ENCODE measurements at places on chromosomes 3 and 15.

GRCh38 chr15:40436116-40436891 lies 4.4 kb upstream of the BAHD1 start:
- no peak for DNase-seq

DNA sequence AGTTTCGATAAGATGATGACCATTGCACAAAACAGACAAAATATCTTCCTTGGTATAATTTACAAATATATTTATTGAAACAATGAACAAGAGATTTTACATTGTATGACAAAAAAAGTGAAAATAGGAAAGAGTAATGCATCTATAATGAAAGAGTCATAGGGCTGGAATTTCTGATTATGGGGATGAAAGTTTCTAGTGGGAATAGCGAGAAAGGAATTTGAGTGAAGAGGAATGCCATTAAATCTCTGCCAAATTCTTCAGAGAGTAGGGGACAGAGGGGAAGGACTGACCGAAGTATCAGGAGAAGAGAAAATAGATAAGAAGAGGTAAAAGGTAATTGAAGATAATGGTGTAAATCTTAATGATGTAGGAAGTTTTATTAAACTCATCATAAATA lies 125.4 kb downstream of the VGLL3 start:
- DNase-seq, result no peak

DNA sequence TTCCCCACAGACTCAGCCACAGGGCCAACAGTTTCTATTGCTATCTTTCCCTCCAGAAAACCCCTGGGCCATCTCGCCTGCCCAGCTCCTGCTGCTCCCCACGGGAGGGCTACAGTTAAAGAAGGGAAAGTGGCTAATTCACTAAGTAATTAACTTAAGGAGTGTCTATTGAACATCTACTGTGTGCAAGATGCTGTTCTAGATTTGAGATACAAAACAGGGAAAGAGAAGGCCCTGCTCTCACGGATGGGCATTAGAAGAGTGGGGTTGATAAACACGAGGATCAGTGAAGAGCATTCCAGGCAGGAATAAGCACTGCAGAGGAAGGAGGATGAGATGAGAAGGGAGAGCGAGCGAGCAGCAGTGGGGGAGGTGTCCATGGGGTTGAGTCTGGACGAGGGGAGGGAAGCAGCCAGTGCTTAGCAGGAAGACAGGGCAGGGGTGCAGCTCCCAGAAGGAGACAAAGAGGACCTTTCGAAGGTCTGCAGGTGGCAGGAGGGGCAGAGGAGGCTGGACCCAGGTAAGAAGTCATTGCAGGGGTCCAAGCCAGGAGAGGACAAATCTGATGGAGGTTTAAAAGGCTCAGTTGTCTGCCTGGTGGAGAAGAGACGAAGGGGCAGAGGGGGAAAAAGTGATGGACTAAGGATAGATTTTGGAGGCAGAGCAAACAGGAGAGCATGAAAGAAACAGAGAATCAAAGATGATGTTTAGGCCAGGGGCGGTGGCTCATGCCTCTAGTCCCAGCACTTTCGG lies 64.7 kb downstream of the KLF15 start:
- DNase-seq, result no peak

DNA sequence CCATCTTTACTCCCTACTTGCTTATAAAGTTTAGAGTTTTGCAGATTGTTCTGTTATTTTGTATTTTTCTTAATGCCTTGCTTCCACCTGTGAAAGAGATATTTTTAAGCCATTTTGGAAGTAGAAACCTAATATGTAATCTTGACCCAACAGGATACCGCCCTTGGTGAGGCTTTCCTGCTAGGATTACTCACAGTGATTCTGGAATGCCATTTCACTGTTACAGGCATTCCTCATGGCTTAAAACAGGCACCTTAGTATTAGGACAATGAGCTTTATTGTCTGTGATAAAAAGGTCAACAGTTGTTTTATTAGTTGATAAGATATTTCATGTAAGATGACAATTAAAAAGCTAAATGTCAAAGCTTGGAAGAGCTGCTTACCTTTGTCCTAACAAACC lies 58.2 kb downstream of the PHLDB2 start:
- DNase-seq, result no peak

- DNase-seq, result no peak
Observed at GRCh38 chr15:71254491-71254890, 139.2 kb downstream of the THSD4 start.

Measured in Kasumi-1 (cell line).